NCI-H146 (cell line): ENCODE measurements at places on chromosomes 2 and 18.

GRCh38 chr2:77025714-77026113, 496.5 kb downstream of the LRRTM4 start:
- DNase-seq: no peak

- DNase-seq: no peak
These were observed 113.4 kb downstream of the COPS8 start for GRCh38 chr2:237199082-237199481.

GRCh38 chr2:89837962-89838625, 1146.6 kb downstream of the RPIA start:
- no peak for DNase-seq

GRCh38 chr18:50626317-50626716, 66.4 kb downstream of the MAPK4 start:
- no peak for DNase-seq

- DNase-seq: no peak
These were observed 249.3 kb upstream of the AGAP1 start for GRCh38 chr2:235244255-235245220.

DNA sequence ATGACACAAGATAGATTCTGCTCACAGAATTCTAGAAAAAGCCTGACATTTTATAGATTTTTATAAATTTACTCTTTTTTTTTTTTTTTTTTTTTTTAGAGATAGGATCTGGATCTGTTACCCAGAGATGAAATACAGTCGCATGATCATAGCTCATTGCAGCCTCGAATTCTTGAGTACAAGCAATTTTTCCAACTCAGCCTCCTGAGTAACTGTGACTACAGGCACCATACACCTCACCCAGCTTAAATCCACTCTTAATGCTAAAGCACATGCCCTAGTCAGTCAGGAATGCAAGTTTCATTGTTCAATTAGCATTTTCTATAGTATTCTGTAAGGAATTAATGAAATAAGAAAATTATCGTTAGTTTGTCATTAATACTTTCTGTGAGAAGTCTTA, 32.1 kb upstream of the WDR75 start:
- DNase-seq: no peak

DNA sequence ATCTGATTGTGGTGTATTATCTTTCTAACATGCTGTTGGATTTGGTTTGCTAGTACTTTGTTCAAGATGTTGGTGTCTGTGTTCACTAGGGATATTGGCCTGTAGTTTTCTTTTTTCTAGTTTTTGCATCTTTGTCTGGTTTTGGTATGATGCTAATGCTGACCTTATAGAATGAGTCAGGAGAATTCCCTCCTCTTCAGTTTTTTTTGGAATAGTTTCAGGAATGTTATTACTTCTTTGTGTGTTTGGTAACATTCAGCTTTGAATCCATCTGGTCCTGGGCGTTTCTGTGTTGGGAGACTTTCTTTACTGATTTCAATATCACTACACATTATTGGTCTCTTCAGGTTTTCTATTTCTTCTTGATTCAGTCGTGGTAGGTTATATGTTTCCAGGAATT, 124.2 kb upstream of the EPB41L5 start:
- DNase-seq: no peak

DNA sequence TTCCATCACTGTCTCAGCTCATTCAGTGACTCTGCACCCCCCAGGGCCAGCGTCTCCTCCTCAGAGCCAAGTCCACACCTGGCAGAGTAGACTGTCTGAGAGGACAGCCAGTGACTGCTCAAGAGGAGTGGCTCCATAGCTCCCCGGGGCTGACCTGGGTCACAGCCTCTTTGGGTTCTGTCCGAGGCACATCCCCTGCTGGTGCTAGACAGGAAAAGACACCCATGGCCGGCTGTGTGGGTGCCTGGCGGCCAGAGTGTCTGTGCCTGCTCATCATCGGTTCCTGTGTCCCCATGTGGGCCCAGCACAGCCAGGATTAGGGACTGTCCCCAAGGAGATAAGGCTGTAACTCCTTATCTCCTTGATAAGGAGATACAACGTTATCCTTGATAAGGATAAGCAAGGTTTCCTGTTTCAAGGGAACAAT, 3.5 kb upstream of the CROCC2 start:
- DNase-seq: peak; percentile 44

- no peak for DNase-seq
These were observed 58.2 kb upstream of the REG3G start for GRCh38 chr2:78967294-78967693.
